ENCODE measurements at places on chromosomes 16 and 17.
A peak's percentile ranks its signal among the peaks of the same experiment; 100 is the strongest.

DNA sequence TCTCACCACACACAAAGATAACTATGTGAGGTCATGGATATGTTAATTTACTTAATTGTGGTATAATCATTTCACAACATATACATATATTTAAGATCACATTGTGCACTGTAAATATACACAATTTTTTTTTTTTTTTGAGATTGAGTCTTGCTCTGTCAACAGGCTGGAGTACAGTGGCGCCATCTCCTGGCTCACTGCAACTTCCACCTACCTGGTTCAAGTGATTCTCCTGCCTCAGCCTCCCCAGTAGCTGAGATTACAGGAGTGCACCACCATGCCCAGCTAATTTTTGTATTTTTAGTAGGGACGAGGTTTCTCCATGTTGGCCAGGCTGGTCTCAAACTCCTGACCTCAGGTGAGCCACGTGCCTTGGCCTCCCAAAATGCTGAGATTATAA lies 11.5 kb upstream of the PRSS54 start:
- peak; percentile 8 for DNase-seq

DNA sequence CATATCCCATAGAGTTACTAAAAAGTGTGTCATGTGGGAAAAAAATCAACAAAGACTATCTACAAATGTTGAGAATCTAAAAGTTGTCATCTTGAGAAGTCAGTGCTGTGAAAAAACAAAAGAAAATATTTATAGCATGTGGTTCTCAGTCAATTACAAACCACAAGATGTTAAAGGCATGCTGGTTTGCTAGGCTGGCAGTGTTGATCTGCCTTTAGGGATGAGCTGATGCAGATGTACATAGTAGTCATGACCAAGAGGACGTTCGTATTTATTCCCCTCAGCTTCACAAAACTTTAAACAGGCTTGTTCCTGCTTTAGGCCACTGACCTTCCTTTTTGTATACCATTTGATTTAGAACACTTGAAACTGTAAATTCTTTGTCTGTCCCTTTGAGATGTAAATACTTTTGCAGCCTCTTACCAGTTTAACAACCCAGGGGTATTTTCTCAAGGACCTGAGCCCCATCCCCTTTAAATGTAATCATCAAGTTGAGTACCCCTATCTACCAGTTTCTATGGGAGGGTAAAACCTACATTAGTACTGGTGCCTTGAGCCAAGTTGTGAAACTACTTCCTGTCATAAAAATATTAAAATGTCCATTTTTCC lies 446.6 kb downstream of the KCNJ18 start:
- no peak for DNase-seq

- DNase-seq: no peak
Observed at GRCh38 chr17:869567-870525, 87.7 kb downstream of the MRM3 start.

GRCh38 chr17:71111934-71112333 lies 942.6 kb downstream of the KCNJ2 start:
- DNase-seq: no peak

DNA sequence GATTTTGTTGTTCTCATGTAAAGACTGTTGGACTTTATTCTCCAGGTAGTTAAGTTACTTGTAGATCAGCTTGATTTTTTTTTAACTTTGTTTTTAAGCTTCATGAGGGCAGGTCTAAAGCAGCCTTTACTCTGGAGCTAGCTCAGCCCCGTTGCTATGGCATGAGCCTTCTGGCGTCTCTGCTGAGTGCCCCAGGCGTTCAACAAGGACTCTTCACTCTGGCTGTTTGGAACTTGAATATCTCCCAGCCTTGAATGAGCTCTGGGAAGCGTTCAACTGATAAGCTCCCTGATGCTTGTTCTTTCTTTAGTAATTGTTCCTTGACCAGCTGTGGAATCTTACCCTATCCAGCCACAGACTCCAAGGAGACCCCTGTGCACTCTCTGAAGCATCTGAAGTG lies 82.3 kb downstream of the GNAO1 start:
- no peak for DNase-seq

Data from naive thymus-derived CD4-positive, alpha-beta T cell (primary cell).